Activated CD4-positive, alpha-beta memory T cell treated with anti-CD3 and anti-CD28 coated beads, Interleukin-2, amount 10 ng/mL, durations not matched to agents 7 days and 5 days (primary cell): ENCODE measurements at places on chromosomes 7 and 10.

- H3K36me3 ChIP-seq, result no peaks in the 10 kb centered on the region
- no peaks in the 10 kb centered on the region for H3K27me3 ChIP-seq
- H3K4me3 ChIP-seq, result no peak overlapping the region
- no peak overlapping the region for H3K27ac ChIP-seq
These were observed 567.4 kb upstream of the MKI67 start for GRCh38 chr10:128693493-128694131.

DNA sequence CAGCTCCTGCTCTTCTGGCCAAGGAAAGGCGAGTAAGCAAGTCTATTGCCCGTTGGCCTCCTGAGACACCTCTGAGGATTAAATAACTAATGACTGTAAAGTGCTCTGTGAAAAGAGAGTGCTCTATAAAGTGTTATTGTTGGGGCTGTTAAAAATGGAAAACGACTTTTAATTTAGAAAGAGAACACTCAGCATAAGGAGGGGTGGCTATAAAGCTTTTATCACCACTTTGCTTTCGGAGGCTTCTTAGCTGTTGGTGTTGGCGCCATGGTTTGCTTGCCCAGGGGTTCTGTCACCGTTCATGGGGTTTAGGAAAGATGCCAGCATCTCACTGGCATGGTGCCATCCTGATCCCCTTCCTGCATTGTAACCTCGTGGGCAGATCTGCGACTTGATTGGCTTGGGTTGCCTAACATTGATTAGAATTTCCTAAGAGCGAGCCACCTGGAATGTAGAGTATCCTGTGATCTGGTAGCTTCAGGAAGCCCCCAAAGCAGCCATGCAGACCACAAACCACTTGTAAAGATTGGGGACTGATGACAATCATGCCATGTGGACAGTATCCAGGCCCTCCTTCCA, 509.9 kb downstream of the LRMDA start:
- DNase-seq, result no peak
- H3K27me3 ChIP-seq, result no peaks in the 10 kb centered on the region
- H3K4me1 ChIP-seq, result no peaks in the 10 kb centered on the region
- no peaks in the 10 kb centered on the region for H3K36me3 ChIP-seq
- no peak overlapping the region for H3K4me3 ChIP-seq

DNA sequence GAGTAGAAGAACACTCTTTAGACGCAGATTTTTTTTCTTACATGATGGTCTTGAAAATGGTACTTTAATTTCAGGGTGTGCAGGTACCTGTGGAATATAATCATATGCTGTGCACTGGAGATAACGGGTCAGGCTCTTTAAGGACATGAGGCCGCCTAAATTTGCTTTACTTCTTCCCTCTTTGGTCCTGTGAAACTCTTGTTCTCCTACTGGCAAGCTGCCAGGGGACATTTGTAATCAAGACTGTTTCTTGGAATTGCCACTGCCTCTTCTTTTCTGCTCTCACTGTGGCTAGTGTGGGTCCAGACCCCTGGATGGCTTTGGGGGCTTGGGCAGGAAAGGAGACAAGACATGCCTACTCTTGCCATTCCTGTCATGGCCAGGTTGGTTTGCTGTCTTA, 146.0 kb downstream of the SND1 start:
- H3K27me3 ChIP-seq, result no peaks in the 10 kb centered on the region
- no peak overlapping the region for H3K4me3 ChIP-seq
- no peak for DNase-seq
- H3K27ac ChIP-seq, result no peak overlapping the region

DNA sequence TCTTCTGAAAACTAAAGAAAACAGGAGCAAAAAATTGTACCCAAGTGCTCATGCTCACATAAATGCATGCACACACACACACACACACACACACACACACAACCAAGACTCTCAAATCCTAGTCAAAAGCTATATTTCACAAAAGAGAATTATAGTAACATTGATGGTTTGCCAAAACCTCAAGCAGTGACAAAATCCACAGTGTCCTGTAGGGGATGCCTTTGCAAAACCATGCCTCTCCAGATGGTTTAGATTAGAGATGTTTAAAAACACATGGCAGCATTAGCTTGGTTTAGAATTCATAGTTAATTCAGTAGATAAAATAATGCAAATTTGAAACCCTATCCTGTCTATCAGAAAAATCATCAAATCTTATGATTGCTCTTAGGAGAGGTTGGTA, 232.2 kb downstream of the DYNC1I1 start:
- H3K4me1 ChIP-seq, result no peaks in the 10 kb centered on the region
- H3K27me3 ChIP-seq, result peaks cover 5% of the 10 kb centered on the region
- DNase-seq, result no peak
- H3K4me3 ChIP-seq, result no peak overlapping the region
- H3K27ac ChIP-seq, result no peak overlapping the region

DNA sequence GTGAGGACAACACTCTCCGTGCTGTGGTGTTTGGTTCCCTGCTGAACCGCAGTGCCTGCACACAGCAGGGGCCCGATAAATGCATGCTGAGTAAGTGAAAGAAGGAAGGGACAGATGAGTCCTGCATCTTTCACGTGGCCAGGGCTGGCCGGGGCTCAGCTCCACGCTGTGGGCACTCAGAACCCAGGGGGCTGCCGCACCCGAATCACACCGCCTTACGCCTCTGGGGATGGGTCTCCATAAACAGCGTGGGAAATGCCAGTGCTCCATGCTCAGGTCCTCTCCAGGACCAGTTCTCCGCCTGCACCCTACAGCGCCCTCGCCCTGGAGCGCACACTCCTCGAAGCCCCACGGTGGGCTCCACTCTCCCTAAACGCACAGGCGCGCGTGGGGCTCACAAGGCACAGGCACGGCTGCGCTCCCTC, 38.1 kb downstream of the RASGEF1A start:
- H3K36me3 ChIP-seq, result no peaks in the 10 kb centered on the region
- DNase-seq, result no peak
- peaks cover 40% of the 10 kb centered on the region for H3K4me1 ChIP-seq
- H3K4me3 ChIP-seq, result peak overlapping the region; percentile 71
- H3K27me3 ChIP-seq, result peaks cover 38% of the 10 kb centered on the region
- no peak overlapping the region for H3K27ac ChIP-seq

DNA sequence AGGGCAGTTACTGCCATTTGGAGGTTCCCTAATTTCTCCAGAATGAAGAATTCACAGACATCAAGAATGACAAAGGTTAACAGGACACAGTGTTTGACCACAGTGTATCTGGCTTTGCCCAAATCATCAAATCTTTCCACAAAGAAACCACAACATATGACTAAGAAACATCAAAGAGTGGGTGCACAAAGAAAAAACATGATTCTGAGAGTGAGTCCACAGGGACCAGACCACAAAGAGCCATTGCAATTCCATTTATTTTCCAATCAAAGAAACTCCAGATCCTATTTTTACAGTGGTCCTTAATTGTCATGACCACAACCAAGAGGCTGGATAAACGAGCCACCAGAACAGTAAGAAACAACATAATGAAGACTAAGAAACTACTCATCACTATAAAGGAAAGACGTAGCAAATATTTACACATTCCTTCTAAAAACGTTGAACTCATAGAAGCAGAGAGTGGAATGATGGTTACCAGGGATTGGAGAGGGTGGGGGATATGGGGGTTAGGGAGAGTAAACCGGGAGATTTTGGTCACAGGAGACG, 286.5 kb downstream of the DOCK4 start:
- H3K4me1 ChIP-seq, result no peaks in the 10 kb centered on the region
- H3K27ac ChIP-seq, result no peak overlapping the region
- H3K36me3 ChIP-seq, result no peaks in the 10 kb centered on the region
- H3K4me3 ChIP-seq, result no peak overlapping the region
- DNase-seq, result no peak

DNA sequence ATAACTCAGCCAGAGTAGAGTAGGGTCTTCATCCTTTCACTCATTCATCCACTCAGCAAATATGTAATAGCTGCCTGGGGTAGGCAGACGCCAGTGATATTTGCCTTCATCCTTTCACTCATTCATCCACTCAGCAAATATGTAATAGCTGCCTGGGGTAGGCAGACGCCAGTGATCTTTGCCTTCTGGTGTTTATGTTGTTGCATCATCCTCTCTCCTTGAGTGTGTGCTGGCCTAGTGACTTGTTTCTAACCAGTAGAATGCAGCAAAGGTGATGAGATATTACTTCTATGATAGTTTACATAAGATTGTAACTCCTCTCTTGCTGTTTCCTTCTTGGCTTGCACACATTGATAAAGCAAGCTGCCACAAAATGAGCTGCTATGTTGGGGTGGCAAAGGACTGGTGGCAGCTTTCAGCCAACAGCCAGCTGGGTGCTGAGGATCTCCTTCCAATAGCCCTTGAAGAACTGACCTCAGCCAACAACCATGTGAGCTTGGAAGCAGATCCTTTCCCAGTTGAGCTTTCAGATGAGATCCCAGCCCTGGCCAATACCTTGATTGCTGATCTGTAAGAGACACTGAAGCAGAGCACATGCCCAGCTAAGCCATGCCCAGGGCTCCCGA, 23.2 kb upstream of the MTPN start:
- no peak for DNase-seq
- no peak overlapping the region for H3K4me3 ChIP-seq
- H3K4me1 ChIP-seq, result peaks cover 1% of the 10 kb centered on the region
- no peak overlapping the region for H3K27ac ChIP-seq

DNA sequence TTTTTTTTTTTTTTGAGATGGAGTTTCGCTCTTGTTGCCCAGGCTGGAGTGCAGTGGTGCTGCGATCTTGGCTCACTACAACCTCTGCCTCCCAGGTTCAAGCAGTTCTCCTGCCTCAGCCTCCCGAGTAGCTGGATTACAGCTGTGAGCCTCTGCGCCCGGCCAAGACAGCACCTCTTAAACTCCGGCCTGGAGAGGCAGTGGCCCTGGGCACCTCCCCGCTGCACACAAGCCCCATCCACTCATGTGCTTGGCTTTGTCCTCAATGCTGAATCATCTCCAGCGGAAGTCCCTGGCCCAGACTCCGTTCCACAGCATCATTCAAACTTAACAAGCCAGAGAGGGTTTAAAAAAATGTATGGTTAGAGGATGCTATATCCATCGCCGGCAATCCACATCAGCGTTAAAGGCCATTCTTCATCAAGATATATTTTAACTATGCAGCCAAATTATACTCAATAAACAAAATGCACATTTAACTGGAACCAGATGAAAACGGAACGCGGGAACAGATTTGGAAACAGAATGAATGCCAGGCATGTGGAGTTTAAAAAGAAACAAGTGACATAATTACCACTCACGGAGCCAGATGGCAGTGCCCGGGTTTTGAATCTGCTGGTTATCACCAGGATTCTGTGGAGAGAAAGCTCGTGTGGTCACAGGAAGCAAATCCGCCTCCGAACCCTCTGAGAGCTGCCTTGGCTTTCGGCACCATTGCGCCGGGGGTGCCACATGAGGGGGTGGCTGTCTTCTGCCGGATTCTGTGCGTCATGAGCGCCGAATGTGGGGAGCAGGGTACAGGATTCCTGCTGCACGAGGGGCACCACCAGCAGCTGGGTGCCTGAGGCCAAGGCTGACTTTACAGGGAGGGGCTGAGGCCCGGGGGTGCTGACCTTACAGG, 45.6 kb upstream of the CFAP46 start:
- H3K36me3 ChIP-seq, result no peaks in the 10 kb centered on the region
- H3K27me3 ChIP-seq, result no peaks in the 10 kb centered on the region
- no peak overlapping the region for H3K4me3 ChIP-seq
- no peaks in the 10 kb centered on the region for H3K4me1 ChIP-seq
- no peak overlapping the region for H3K27ac ChIP-seq

GRCh38 chr7:91280185-91280584, 16.0 kb downstream of the FZD1 start:
- H3K36me3 ChIP-seq, result no peaks in the 10 kb centered on the region
- H3K4me1 ChIP-seq, result no peaks in the 10 kb centered on the region
- no peaks in the 10 kb centered on the region for H3K27me3 ChIP-seq
- no peak for DNase-seq
- no peak overlapping the region for H3K27ac ChIP-seq
- no peak overlapping the region for H3K4me3 ChIP-seq

GRCh38 chr10:80529604-80530003, 8.1 kb upstream of the SH2D4B start:
- peaks cover 74% of the 10 kb centered on the region for H3K4me1 ChIP-seq
- DNase-seq, result peak; percentile 76
- H3K27me3 ChIP-seq, result no peaks in the 10 kb centered on the region
- H3K4me3 ChIP-seq, result peak overlapping the region; percentile 43
- peaks cover 27% of the 10 kb centered on the region for H3K36me3 ChIP-seq

DNA sequence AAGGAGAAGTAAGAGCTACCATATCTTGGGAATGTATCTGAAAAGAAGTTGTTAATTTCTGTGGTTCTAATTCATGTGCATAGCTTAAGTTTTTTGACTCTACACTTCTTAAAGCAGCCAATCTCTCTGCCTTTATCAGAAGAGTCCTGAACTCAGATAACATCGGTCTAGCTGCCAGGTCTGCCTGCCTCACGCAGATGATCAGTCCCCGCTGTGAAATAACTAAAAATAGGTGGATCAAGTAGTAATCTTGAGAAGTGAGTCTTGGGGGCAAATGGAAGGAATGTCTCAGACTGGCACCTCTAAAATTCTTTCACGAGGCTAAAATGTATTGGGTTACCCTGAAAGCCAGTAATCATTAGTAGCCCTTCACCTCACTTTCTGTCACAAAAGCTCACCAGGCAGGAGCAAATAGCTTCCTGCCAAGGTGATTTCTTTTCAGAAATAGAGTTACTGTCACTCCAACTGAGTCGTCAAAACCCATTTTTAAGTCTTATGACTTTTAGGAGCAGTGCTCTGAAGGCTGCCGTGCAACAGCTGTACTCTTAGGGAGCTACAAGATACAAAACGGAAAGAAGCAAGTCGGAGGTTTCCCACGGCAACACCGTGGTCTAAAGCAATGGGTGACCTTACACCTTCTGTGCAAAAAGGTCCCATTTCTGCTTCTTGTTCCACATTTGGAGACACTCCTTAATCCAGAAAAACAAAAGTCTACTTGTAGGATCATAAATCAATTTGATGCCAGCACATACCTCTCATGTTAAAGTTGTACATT, 85.2 kb downstream of the ABCB5 start:
- no peak overlapping the region for H3K4me3 ChIP-seq
- no peaks in the 10 kb centered on the region for H3K36me3 ChIP-seq
- no peak for DNase-seq
- no peak overlapping the region for H3K27ac ChIP-seq

DNA sequence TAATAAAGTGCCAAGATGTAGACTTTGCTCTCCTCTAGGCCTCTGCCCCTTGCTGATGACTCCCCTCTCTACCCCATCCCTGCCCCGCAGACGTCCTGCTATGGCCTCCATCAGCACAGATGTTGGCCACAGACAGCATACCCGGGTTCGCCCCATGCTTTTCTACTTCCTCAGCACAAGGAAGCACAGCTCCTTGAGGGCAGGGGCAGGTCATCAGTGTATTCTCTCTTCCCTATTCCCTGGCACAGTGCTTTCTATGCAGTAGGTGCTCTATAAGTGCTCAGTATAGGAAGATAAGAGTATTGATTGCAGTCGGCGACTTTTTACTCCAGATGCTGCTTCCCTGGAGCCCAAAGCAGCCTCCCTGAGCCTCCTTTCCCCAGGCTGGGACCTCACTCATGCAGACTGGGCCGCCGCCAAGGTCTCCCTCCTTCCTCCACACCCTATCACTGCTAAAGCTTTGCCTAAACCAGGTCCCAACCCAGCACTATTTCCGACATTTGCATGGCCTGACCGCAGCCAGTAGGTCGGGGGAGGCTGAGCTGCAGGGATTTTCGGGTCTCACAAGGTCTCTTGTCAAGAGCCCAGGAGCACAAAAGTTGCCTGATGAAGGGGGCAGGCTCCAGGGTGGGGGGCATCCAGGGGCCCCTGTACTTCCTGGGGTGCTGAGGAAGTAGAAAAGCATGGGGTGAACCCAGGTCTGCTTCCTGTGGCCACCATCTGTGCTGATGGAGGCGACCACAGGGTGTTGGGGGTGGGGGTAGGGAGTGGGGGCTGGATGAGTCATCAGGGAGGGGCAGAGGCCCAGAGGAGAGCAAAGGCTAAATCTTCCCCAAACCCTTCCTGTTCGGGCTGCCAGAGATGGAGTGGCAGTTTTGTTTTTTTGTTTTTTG, 8.0 kb downstream of the CALHM3 start:
- H3K4me3 ChIP-seq, result peak overlapping the region; percentile 66
- peaks cover 17% of the 10 kb centered on the region for H3K36me3 ChIP-seq
- peak overlapping the region; percentile 99 for H3K27ac ChIP-seq
- DNase-seq, result peak; percentile 92
- H3K27me3 ChIP-seq, result no peaks in the 10 kb centered on the region
